A549 treated with AZD2906 at 1 μM for 4 hours (cell line): ENCODE measurements at places on chromosomes 16 and 17. TPM values are rescaled to one million over a fixed set of nuclear protein-coding genes. Genes with fewer than 3 reads are reported as not detected.

The OR2C1 gene
- total RNA-seq = not detected in 5 replicates

The CTRB2 gene
- 0.16 TPM in 1 of 5 replicates, not detected in the others for total RNA-seq

The ZNF200 gene
- 7.1 to 10.0 TPM (median 7.6 TPM) in 5 replicates for total RNA-seq

The PPP1R27 gene
- 0.08 to 0.35 TPM (median 0.18 TPM) in 5 replicates for total RNA-seq

The OR4D1 gene
- total RNA-seq = 0.02 to 0.03 TPM in 2 of 5 replicates, not detected in the others

The HNF1B gene
- 14.3 to 18.0 TPM (median 17.4 TPM) in 5 replicates for total RNA-seq
